T-helper 2 cell treated with Interferon-gamma antibody and Interleukin-4, amounts not matched to agents 100 ng/mL and 5 ng/mL, for 36 hours (primary cell): ENCODE measurements at places on chromosomes 5 and 9. TPM values are rescaled to one million over a fixed set of nuclear protein-coding genes. Genes with fewer than 3 reads are reported as not detected.

Gene C5orf58
- not detected in 2 replicates for total RNA-seq

Gene PCDHA1
- total RNA-seq = not detected in 2 replicates

Gene GDF9
- total RNA-seq = 0.18 and 0.27 TPM in 2 replicates

Gene IL3
- 0.82 TPM in 2 replicates for total RNA-seq

Gene F2RL2
- total RNA-seq = not detected in 2 replicates

Gene TMEM252
- not detected in 2 replicates for total RNA-seq

Gene CCDC112
- total RNA-seq = 0.82 and 1.2 TPM in 2 replicates

Gene WHRN
- total RNA-seq = 0.39 and 0.52 TPM in 2 replicates

Gene HOMER1
- total RNA-seq = 2.4 and 3.1 TPM in 2 replicates

Gene N4BP3
- total RNA-seq = 2.3 and 2.7 TPM in 2 replicates

Gene SNCAIP
- total RNA-seq = not detected in 2 replicates

Gene DDX4
- total RNA-seq = 0.98 and 1.5 TPM in 2 replicates

Gene CSF2
- 54.1 TPM in 2 replicates for total RNA-seq

Gene PCDHAC1
- total RNA-seq = not detected in 2 replicates

Gene INSL6
- not detected in 2 replicates for total RNA-seq

Gene DNAH5
- total RNA-seq = not detected in 2 replicates

Gene SH3GL2
- not detected in 2 replicates for total RNA-seq

Gene FEM1C
- 13.5 and 13.7 TPM in 2 replicates for total RNA-seq

Gene CDX1
- total RNA-seq = not detected in 2 replicates

Gene ZSWIM6
- total RNA-seq = 5.1 and 5.3 TPM in 2 replicates

Gene PHPT1
- total RNA-seq = 109 and 111 TPM in 2 replicates

Gene NPDC1
- 15.5 and 17.0 TPM in 2 replicates for total RNA-seq

Gene PPP2R2B
- 0.52 and 0.80 TPM in 2 replicates for total RNA-seq

Gene DNAJC18
- 9.3 and 9.8 TPM in 2 replicates for total RNA-seq

Gene RANBP17
- not detected in 2 replicates for total RNA-seq

Gene LTC4S
- 2.3 and 3.1 TPM in 2 replicates for total RNA-seq
